ENCODE measurements at places on chromosomes 5 and 9. TPM values are rescaled to one million over a fixed set of nuclear protein-coding genes. Genes with fewer than 3 reads are reported as not detected.
A peak's percentile ranks its signal among the peaks of the same experiment; 100 is the strongest.

GRCh38 chr9:92654481-92655301 lies 15.2 kb downstream of the IPPK start:
- no peaks in the 10 kb centered on the region for H3K27me3 ChIP-seq
- DNase-seq: no peak
- H3K36me3 ChIP-seq: peaks cover 71% of the 10 kb centered on the region

DNA sequence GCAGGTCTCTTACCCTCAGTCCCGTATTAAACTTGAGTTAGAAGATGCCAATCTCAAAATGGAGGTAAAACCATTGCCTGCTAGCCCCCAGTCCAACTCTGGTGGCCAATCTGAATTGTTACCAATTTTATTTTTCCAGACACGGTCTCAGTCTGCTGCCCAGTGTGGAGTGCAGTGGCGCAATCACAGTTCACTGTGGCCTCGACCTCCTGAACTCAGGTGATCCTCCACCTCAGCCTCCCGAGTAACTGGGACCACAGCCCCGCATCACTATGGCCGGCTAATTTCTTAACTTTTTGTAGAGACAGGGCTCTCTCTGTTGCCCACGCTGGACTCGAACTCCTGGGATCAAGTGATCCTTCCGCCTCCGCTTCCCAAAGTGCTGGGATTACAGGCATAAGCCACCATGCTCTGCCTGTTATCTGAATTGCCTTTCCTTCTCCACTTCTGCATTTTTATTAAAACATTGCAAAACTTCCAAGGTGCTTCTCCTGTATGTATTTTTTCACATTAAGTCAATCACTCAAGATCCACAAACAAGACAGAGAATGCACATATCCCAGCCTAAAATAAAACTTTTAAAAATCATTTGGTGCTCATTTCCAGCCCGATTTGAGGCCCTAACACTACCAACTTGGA lies 2.3 kb downstream of the FANCC start:
- peaks cover 5% of the 10 kb centered on the region for H3K27me3 ChIP-seq
- H3K27ac ChIP-seq: no peak overlapping the region
- no peak for DNase-seq
- peaks cover 15% of the 10 kb centered on the region for H3K4me1 ChIP-seq

DNA sequence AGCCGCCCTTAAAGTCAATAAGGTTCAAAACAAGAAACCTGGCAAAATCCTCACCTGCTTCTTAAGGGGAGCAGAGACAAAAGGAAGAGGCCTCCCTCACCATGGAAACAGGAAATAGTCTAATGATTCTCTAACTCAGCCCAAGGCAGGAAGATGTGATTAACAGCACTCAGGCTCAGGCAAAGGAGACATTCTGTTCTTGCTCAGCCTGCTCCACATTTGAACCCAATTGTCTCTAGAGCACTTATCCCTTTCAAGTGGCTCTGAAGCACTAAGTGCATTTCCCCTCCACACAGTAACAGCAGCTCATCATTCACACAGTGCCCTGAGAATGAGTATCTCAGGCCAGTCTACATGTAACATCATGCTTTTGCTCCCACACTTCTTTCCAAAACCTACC lies 72.3 kb downstream of the NIPSNAP3B start:
- no peak for DNase-seq
- H3K27me3 ChIP-seq: no peaks in the 10 kb centered on the region
- H3K27ac ChIP-seq: no peak overlapping the region
- no peak overlapping the region for H3K4me3 ChIP-seq

- peak overlapping the region; percentile 59 for H3K27ac ChIP-seq
- peaks cover 76% of the 10 kb centered on the region for H3K36me3 ChIP-seq
- H3K27me3 ChIP-seq: no peaks in the 10 kb centered on the region
- H3K4me1 ChIP-seq: peaks cover 20% of the 10 kb centered on the region
- no peak overlapping the region for H3K4me3 ChIP-seq
Observed at GRCh38 chr5:131495536-131496399, 139.3 kb downstream of the RAPGEF6 start.

DNA sequence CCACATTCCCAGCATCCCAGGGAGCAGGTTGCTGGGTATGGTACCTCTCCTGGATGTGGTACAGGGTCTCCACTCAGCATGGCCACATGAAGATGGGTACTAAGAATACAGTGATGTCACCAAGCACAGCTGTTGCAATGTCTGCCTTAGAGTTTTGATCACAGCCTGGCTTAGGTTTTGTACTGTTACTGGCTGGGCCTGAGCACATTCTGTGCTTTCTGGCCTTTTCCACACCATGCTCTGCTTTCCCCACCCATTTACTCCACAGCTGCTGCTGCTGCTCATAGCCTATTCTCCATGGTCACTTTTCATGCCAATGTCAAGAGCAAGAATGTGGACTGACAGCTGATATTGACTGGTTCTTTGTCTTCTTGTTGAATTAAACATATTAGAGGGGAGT lies 481.9 kb downstream of the ARHGEF28 start:
- DNase-seq: no peak
- no peaks in the 10 kb centered on the region for H3K36me3 ChIP-seq
- no peak overlapping the region for H3K27ac ChIP-seq

DNA sequence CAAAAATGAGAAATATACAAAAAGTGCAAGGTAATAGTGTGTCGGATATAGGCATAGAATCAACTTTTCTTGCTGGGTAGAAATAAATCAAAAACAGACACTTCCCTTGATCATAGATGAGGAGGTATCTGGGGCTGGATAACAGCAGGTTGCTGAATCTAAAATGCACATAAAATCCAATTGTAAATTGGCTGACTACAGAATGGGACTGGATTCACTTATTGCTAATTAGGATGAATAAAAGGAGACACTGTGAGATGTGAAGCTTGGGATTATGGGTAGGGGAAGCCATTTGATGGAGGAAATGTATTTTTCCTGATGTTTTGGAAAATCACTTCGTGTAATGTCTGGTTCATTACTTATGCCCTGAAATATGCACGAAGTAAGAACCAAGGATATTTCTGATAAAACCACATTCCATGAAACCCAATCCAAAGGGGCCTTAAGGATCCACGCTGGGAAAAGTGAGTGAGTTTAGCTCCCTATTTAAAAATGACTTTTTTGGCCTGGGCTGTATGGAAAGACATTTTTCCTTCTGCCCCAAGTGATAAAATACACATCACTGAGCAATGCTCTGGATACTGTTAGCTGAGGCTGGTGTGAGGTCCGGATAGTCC lies 136.1 kb downstream of the MARCHF11 start:
- no peak for DNase-seq
- no peaks in the 10 kb centered on the region for H3K4me1 ChIP-seq
- no peaks in the 10 kb centered on the region for H3K36me3 ChIP-seq
- no peak overlapping the region for H3K4me3 ChIP-seq

GRCh38 chr5:154369682-154370081 lies 76.1 kb upstream of the SAP30L start:
- no peaks in the 10 kb centered on the region for H3K27me3 ChIP-seq
- H3K36me3 ChIP-seq: peaks cover 52% of the 10 kb centered on the region
- H3K27ac ChIP-seq: no peak overlapping the region
- no peaks in the 10 kb centered on the region for H3K4me1 ChIP-seq
- no peak for DNase-seq
- H3K4me3 ChIP-seq: no peak overlapping the region

Gene TMEFF1
- 0.29 TPM for total RNA-seq

DNA sequence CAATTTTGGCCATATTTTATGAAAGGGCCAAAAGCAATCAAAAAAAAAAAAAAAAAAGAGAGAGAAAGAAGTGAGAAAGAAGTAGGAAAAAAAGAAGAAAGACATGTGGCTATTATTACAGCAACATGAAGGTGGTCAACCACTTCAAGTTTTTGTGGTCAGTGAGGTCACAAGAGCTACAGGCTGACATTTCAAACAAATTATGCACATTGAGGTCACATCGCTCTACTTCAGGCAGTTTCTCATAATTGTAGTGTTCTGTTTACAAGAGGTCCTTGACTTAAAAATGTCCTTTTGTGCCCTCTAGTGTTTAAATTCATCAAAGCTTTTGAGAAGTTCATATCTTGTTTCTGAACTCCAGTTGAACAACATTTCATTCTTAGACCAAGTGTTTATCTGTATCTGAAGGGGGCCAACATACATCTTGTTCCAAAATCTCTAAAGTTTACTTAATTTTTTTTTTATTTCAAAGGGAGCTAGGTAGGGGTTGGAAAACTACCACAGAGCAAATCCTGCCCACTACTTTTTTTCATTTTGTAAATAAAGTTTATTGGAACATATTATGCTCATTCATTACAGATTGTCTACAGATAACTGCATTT lies 513.1 kb downstream of the PDE4D start:
- H3K4me3 ChIP-seq: no peak overlapping the region
- no peak for DNase-seq
- H3K36me3 ChIP-seq: peaks cover 8% of the 10 kb centered on the region
- H3K27me3 ChIP-seq: no peaks in the 10 kb centered on the region

GRCh38 chr9:1876891-1877496 lies 138.2 kb upstream of the SMARCA2 start:
- no peak overlapping the region for H3K4me3 ChIP-seq
- no peaks in the 10 kb centered on the region for H3K36me3 ChIP-seq
- H3K27me3 ChIP-seq: no peaks in the 10 kb centered on the region
- no peak for DNase-seq
- H3K27ac ChIP-seq: peak overlapping the region; percentile 95
- peaks cover 30% of the 10 kb centered on the region for H3K4me1 ChIP-seq

DNA sequence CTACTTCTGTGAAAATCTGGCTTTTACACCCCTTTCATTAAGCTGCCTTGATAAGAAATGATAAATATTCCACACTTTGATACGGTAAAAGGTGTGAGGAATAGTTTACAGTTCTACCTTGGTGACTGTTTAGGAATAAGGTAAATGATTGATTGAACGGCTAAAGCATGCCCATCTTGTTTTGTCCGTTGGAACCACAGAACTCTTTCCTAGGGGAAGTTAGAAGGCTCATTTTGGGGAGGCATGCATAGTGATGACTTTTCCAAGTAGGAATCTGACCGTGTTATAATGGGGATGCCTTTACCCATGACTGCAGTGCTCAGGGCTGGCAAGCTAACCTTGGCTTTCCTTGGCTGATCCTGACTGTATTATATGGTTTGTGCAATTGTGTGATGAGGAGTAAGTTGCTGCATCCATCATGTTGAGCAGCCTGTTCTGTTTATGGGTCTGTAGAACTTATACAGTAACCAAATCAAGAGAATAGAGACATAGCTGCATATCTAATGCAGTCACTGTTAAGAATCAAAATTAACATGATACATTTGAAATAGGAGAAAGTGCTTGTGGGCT lies 24.5 kb downstream of the PCSK5 start:
- H3K27ac ChIP-seq: no peak overlapping the region
- no peaks in the 10 kb centered on the region for H3K27me3 ChIP-seq
- no peaks in the 10 kb centered on the region for H3K36me3 ChIP-seq
- H3K4me1 ChIP-seq: no peaks in the 10 kb centered on the region

Gene ENHO
- total RNA-seq: not detected

- H3K36me3 ChIP-seq: peaks cover 14% of the 10 kb centered on the region
- H3K4me1 ChIP-seq: peaks cover 51% of the 10 kb centered on the region
- no peak for DNase-seq
- H3K27ac ChIP-seq: no peak overlapping the region
Observed at GRCh38 chr5:50699737-50700136, 33.3 kb downstream of the PARP8 start.

Gene CMBL
- total RNA-seq: not detected

Gene F12
- 0.31 TPM for total RNA-seq

Gene DDX4
- not detected for total RNA-seq

DNA sequence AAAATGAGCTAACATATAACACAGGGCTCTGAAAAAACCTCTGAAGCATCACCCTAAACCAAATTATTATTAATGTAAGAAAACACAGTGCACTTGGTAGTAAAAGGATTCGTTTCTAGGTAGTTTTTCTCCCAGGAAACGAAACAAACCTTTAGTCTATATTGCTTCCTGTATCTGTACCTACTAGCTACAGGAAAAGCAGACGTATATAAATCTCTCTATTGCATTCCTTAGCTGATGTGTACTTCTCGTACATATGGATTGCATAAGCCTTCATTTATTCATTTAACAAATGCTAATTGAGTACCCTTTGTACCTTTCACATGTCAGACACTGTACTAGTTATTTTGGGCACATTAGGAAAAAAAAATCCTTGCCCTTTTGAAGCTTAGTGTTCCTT lies 85.0 kb upstream of the RASA1 start:
- no peak overlapping the region for H3K4me3 ChIP-seq
- peaks cover 4% of the 10 kb centered on the region for H3K4me1 ChIP-seq
- H3K27me3 ChIP-seq: no peaks in the 10 kb centered on the region
- H3K27ac ChIP-seq: no peak overlapping the region
- no peaks in the 10 kb centered on the region for H3K36me3 ChIP-seq
